Activated CD4-positive, alpha-beta T cell treated with anti-CD3 and anti-CD28 coated beads, Interleukin-2, amount 10 ng/mL, durations not matched to agents 24 days and 14 days (primary cell): ENCODE measurements at places on chromosomes 4 and X. TPM values are rescaled to one million over a fixed set of nuclear protein-coding genes. Genes with fewer than 3 reads are reported as not detected.
A peak's percentile ranks its signal among the peaks of the same experiment; 100 is the strongest.

DNA sequence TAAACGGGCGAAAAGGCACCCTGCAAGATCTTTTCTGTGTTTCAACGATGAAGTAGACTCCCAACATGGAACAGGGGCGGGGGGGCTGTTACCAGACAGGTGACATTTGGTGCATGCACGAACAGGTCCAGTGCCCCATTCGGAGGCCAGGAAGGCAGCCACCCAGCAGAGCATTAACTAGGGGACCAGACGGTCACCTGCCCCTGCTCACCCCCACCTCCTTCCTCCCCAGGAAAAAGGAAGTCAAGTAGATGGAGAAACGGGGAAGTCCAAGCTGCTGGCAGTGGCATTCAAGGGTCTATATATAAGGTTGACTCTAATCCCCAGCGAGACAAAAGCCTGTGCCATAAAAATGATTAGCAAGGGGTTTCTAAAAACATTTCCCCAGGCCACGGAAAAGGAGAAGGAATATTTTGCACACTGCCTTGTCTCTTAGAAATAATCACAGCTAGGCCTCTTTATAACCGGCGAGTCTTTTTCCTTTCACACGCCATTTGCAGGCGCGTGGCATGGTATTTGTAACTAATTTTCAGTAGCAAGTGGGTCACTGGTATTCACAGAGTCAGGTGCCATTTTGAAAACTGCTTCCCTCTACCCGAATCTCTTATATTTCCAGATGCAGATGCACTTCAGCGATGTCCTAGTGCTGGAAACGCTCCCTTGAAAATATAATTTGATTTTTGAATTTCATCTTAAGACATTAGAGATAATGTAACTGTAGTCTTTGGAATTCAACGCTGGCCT, 1.2 kb upstream of the TMSB4X start:
- DNase-seq: peak; percentile 84

DNA sequence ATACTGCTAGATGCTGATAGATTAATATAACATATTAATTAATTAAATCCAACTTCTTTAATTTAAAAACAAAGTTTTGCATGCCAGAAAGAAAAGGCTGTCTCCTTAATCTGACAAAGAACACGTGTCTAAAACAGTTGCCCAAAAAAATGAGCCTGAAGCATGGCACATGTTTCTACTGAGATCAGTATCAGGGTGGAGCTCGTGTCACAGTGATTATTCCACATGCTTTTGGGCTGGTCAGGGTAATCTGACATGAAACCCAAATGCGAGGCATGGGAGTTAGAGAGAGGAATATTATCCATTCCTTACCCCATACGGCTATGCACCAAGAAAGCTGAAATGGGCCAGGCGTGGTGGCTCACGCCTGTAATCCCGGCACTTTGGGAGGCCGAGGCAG, 79.4 kb upstream of the ADRA2C start:
- no peak for DNase-seq

GRCh38 chr4:142354794-142355420, 491.2 kb downstream of the INPP4B start:
- DNase-seq: peak; percentile 69

Gene SPANXB1
- total RNA-seq: not detected in 2 replicates

DNA sequence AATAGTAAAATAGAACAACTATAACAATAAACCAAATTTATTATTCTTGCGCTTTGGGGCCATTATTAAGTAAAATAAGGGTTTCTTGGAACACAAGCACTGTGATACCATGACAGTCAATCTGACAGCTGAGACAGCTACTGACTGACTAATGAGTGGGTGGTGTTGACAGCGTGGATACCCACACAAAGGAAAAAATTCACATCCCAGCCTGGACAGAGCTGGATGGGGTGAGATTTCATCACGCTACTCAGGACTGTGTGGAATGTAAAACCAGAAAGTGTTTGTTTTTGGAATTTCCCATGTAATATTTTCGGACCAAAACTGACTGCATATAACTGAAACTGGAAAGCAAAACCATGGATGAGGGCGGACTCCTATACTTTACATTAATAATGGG, 48.8 kb downstream of the IGFBP7 start:
- no peak for DNase-seq
